ENCODE measurements at places on chromosomes 6 and 20.

DNA sequence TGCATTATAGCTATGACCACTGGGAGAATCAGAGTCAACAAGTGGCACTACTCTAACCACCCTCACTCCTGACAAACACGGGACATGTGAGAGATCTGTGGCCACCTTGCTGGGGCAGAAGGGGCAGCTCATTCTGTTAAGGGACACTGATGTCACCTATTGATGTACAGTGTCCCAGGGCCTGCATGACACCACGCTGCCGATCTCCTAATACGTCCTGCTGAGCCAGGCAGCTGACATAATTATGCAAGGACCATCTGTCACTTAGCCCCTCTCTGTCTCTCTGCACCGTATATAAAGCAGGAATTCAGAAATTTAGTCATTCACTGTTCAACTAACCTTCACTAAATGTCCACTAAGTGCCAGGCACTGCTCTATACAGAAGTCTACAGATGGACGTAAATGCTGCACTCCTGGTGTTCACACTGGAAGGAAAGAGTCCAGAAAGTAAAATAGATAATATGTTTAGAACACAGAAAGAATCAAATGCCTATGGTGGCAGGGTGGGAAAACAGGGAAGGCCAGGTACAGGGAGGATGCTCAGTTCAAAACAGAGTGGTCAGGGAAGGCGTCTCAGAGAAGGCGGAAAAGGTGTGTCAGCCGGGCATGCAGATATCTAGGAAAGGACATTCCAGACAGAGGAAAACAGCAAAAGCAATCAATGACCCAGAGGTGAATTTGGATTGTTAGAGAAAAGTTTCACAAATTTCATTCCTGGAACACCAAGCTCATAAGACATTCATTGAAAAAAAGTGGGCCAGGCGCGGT, 173.8 kb downstream of the ZNF217 start:
- DNase-seq: no peak

DNA sequence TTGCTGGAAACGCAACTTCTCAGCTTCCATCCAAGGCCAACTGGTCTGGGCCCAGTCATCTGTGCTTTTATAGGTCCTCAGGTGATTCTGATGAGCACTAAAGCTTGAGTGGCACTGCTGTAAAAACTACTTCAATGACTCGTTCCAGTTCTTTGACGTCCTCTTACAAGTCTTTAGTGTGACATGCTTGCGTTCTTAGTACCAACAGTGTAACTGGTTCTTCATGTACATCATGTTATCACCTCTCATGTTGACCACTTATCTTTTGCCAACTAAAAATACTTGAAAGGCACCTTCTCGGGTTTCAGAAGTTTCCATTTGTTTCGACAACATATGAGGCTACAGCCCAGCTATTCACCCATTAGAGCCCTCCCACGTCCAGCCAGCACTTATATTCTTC, 468.9 kb downstream of the PRKN start:
- no peak for DNase-seq

DNA sequence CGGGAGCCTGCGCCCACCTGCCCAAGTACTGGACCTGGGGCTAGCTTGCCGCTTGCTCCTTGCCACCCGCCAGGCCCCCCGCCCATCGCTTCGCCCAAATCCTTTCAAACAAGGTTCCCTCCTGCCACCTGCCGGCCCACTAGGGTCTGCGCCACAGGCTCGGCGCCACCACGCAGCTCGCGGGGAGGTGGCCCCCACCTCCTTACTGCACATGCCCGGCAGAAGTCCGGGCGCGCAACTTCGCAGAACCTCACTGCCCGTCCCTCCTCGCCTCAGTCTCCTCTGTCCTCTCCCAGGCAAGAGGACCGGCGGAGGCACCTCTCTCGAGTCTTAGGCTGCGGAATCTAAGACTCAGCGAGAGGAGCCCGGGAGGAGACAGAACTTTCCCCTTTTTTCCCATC, 11.2 kb downstream of the GNAS-AS1 start:
- peak; percentile 66 for DNase-seq

- DNase-seq: no peak
Measured at GRCh38 chr6:67031451-67031850, 1324.4 kb upstream of the EYS start.

DNA sequence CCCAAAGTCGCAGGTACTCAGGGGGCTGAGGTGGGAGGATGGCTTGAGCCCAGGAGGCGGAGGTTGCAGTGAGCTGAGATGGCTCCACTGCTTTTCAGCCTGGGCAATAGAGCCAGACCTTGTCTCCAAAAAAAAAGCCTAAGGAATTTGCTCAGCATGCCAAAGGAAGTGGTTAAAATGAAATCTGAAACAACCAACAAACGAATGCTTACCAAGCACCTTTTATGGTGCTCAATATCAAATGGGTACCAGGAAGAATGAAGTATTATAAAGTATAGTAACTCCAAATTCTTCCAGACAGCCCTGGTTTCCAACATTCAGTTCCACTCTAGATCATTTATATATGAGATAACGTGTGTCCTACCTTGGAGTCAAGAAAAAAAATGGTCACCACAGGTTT, 14.0 kb downstream of the GMDS start:
- no peak for DNase-seq

- no peak for DNase-seq
Measured at GRCh38 chr6:144928847-144929246, 643.7 kb downstream of the UTRN start.

DNA sequence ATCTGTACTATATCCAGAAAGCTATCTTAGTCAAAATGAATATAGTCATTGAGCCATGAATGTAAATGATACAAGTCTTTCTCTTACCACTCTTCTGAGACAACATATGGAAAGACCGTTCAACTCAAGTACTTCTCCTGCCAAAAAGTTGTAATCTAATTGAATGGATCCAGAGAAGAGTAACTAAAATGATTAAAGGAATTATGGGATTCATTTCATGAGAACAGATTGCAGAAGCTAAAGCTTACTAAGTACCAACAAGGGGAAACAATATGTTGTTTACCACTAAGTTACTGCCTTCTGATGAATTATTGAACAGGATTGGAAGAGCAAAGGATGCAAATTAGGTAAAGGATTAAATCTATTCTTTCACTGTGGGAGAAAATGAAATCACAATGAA, 2.0 kb upstream of the LGSN start:
- no peak for DNase-seq

DNA sequence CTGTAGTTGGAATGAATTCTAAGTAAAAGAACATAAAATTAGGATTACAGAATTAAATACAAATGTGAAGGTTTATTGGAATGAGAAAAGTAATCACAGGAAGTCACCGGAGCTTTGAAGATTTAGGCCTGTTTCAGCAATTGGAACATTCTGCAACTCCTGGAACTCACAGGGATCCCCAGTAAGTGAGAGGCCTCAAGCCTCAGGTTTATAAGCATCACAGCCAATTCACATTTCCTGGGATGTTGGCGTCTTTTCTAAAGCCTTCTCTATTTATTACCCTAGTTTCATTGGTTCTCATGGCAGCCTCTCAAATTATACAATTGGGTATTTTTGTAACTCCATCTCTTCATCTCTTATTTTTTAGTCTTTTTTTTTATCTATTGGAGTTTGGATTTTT, 90.4 kb upstream of the HIVEP1 start:
- DNase-seq: no peak

GRCh38 chr6:34576286-34576955, 20.3 kb upstream of the SPDEF start:
- no peak for DNase-seq

DNA sequence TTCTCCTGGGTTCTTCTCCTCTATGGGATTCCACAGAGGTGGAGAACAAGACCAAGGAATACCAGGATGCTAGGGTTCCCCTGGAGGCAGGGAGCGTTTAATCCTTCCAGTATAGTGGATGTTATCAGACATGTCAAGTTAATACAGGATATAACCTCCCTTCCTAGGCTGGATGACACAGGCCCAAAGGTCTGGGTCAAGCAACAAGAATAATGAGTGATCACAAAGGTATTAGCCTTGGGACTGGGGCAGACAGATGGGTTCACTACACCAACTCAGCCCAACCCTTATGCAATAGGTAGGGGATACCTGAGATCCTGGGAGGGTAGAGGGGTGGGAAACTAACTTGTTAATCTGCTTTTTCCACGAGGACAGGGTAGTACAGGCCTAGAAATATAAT, 690.3 kb downstream of the HTR1B start:
- no peak for DNase-seq

DNA sequence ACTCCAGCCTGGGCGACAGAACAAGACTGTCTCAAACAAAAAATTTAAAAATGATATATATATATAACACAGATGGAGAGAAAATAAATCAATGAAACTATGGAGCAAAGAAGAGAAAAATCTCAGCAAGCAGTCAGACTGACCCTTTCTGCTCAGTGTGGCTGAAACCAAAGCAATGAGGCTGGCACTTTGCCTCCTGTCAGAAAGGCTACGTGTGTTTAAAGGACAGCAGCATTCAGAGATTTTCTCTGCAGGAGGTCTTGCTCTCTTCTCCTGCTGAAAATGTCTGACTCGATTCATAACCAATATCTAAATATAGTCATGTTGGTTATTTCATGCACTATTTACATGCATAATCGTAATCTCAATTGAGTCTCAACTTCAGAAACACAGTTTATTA, 527.0 kb upstream of the JARID2 start:
- no peak for DNase-seq

DNA sequence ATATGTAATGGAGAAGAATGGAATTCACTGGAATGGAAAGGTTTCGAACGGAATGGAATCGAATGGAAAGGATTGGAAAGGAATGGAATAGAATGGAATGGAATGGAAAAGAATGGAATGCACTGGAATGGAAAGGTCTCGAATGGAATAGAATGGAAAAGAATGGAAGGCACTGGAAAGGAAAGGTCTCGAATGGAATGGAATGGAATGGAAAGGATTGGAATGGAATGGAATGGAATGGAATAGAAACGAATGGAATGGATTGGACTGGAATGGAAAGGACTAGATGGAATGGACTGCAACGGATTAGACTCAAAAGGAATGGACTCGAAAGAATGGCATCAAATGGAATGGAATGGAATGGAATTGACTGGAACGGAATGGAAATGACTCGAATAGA, 20.5 kb upstream of the DEFB115 start:
- DNase-seq: no peak
